ENCODE measurements at places on chromosomes 4 and X.

DNA sequence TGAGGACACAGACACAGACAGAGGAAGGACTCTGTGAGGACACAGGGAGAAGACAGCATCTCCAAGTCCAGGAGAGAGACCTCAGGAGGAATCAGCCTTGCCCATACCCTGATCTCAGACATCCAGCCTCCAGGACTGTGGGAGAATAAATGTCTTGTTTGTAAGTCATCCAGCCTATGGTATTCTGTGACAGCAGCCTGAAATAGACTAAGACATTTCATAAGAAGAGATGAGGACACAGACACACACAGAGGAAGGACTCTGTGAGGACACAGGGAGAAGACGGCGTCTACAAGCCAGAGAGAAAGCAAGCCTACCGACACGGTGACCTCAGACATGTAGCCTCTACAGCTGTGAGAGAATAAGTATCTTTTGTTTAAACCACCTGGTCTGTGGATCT is 112.1 kb downstream of the DHRSX start:
- no peak for DNase-seq

GRCh38 chr4:7805533-7806337 is 133.9 kb downstream of the AFAP1 start:
- DNase-seq = no peak

GRCh38 chrX:86369847-86370630 is 221.8 kb downstream of the DACH2 start:
- DNase-seq = no peak

DNA sequence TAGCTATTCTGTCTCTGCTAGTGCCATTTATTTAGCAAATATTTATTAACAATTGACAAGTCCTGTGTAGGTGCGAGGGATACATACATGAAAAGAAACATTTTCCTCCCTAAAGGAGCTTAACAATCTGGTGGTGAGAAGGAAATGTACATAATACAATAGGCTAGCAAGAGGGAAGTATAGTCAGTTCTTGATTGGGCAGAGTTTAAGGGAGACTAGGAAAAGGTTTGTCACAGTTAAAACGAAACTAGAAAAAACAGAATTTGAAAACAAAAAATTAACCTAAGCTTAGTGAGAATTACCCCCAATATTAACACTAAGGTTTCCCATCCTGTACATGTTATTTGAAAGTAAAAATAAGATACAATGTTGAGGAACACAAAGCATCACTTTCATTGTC is 8.6 kb upstream of the MAML3 start:
- no peak for DNase-seq

DNA sequence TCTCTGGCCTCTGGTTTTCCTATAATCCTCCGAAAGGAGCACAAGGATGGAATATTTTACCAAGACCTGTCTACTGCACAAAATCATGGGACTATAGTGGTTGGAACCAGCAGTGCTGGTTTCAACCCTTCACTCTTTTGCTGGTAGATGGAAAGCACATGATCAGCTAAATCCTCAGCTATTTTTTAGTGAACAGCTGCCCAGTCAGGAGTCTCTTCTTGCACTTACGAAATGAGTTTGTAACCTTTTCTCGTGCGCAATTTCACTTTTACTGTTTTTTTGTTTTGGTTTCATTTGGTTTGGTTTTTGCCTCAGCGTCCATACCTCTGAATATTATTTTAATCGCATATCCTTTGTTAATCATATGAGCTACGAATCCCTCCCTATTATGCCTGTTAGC is 418.5 kb upstream of the CPEB2 start:
- no peak for DNase-seq

Measured in GM19239 (cell line).